ENCODE measurements at places on chromosomes 7 and 10.

- peak; percentile 5 for DNase-seq
These were observed 457 bp downstream of the ACADSB start for GRCh38 chr10:123009105-123009820.

DNA sequence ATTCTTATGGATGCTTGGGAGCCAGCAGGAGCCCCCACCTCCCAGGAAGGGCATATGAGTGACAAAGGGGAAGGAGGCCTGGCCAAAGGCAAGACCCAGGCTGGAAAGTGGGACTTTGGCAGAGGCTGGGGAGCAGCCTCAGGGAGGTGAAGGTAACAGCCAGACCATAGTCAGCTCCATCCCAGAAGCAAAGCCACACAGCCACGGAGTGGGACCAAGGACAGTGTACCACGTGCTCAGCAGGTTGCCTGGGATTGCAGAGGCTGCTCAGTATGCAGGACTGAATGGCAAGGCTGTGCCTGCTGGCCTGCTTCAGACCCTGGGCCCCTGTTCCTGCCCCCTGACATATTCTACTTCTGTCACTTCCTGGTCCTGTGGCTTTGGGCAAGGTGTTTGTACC is 17.6 kb upstream of the GPR26 start:
- no peak for DNase-seq

GRCh38 chr10:107490389-107490788 is 325.9 kb upstream of the SORCS1 start:
- no peak for DNase-seq

- DNase-seq = no peak
These were observed 678.7 kb downstream of the SDK1 start for GRCh38 chr7:3979611-3980299.

DNA sequence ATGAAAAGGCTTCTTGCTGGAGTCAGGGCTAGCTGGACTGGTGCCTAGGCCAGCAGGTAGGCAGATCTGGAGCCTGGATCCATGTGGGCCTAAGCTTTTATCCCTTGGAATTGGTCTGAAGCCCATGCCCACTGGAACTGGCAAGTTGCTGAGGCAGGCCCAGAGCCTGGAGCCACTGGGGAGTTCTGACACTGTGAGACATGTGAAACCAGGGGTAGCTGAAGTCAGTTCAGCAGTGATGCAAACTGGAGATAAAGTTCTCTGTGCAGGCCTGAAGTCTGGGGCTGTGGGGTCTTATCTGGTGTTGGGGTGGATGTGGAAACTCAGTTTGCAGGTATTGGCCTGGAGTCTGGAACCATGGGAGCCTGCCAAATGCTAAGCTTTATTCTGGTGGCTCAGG is 9.7 kb upstream of the THSD7A start:
- no peak for DNase-seq

All from memory B cell (primary cell).